ENCODE measurements at places on chromosomes 1 and 21.
A peak's percentile ranks its signal among the peaks of the same experiment; 100 is the strongest.

- H3K4me1 ChIP-seq: peaks cover 4% of the 10 kb centered on the region
- H3K4me3 ChIP-seq: no peak overlapping the region
- no peaks in the 10 kb centered on the region for H3K36me3 ChIP-seq
- H3K27ac ChIP-seq: no peak overlapping the region
- no peak for DNase-seq
- H3K27me3 ChIP-seq: peaks cover 2% of the 10 kb centered on the region
Measured at GRCh38 chr1:20149601-20150325, 10.6 kb downstream of the PLA2G2F start.

DNA sequence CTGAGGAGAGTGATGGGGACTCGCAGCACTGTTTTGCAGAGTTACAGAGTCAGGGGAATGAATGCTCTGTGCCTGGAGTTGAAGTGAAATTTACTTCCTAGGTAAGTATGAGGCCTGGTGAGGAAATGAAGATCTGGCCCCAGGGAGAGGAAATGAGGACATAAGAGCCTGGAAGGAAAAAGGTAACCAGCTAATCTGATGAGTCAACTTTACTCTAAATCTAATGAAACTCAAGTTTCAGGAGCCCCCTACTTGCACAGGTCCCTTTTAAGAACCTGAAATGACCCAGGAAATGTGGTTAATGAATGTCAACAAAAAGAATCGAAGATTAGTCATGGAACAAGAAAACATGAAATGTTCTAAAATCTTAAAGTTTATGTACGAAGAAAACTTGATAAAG, 599.0 kb downstream of the AGBL4 start:
- no peaks in the 10 kb centered on the region for H3K4me1 ChIP-seq
- no peak for DNase-seq
- H3K27me3 ChIP-seq: no peaks in the 10 kb centered on the region
- no peak overlapping the region for H3K4me3 ChIP-seq

- no peak overlapping the region for H3K4me3 ChIP-seq
- no peaks in the 10 kb centered on the region for H3K4me1 ChIP-seq
- H3K27ac ChIP-seq: no peak overlapping the region
- no peaks in the 10 kb centered on the region for H3K27me3 ChIP-seq
- DNase-seq: no peak
Measured at GRCh38 chr1:88134983-88135921, 548.8 kb upstream of the PKN2 start.

DNA sequence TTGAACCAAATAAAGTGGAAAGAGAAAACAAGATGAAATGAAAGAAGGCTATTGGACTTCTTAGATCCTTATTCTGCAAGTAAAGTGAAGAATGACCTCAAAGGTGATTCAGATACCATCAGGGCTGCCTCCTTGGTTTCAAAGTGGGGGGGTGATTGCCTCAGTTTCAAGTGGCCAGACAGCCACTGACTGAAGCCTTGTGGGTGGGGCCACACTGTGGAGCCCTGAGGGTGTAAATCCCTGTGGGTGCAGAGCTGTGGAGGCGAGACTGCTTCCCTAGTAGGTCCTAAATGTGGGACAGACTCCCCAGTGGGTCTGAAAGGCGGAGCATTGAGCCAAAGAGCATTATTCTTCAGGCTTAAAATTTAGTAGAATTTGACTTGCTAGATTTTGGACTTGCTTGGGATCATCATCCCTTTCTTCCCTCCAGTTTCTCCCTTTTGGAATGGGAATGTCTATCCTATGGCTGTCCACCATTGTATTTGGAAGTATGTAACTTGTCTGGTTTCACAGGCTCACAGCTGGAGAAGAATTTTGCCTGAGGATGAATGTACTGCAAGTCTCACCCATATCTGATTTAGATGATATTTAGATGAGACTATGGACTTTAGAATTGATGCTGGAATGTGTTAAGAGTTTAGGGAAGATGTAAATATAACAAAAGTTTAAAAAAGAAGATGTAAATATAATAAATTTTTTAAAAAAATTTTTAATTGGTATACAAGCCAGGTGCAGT, 71.6 kb upstream of the SOX13 start:
- H3K27ac ChIP-seq: no peak overlapping the region
- H3K27me3 ChIP-seq: no peaks in the 10 kb centered on the region
- H3K4me1 ChIP-seq: peaks cover 16% of the 10 kb centered on the region

- no peaks in the 10 kb centered on the region for H3K4me1 ChIP-seq
- H3K4me3 ChIP-seq: no peak overlapping the region
- no peaks in the 10 kb centered on the region for H3K36me3 ChIP-seq
- DNase-seq: no peak
- peaks cover 6% of the 10 kb centered on the region for H3K27me3 ChIP-seq
Measured at GRCh38 chr1:107493111-107493716, 352.4 kb downstream of the NTNG1 start.

- DNase-seq: peak; percentile 54
- no peak overlapping the region for H3K27ac ChIP-seq
- H3K36me3 ChIP-seq: no peaks in the 10 kb centered on the region
- no peak overlapping the region for H3K4me3 ChIP-seq
Measured at GRCh38 chr1:247118946-247119446, 14.8 kb upstream of the ZNF669 start.

DNA sequence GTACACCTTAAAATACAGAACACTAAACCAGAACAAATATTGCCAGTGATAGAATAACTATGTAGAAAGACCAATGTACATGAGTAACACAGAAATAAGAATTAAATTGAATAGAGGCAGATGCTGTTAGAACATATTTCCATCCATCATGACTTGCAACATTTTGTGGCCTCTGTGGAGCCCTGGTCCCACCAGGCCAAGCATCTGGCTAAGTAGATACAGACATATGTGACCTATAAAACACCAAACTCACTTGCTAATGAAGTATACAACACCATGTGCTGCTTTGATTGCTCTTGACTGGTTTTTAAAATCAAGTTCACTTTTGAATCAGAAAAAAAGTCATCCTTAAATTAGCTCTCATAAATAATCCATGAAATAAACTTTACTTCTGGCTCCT, 20.5 kb downstream of the SLC19A2 start:
- H3K36me3 ChIP-seq: no peaks in the 10 kb centered on the region
- peaks cover 1% of the 10 kb centered on the region for H3K27me3 ChIP-seq
- H3K4me1 ChIP-seq: peaks cover 4% of the 10 kb centered on the region
- no peak overlapping the region for H3K27ac ChIP-seq
- H3K4me3 ChIP-seq: no peak overlapping the region

GRCh38 chr1:109277434-109278204, 5.3 kb downstream of the PSRC1 start:
- peaks cover 8% of the 10 kb centered on the region for H3K27me3 ChIP-seq
- H3K27ac ChIP-seq: no peak overlapping the region
- DNase-seq: peak; percentile 81
- no peak overlapping the region for H3K4me3 ChIP-seq

GRCh38 chr1:169236880-169237279, 130.4 kb downstream of the ATP1B1 start:
- no peak overlapping the region for H3K4me3 ChIP-seq
- no peak overlapping the region for H3K27ac ChIP-seq

GRCh38 chr1:64242895-64243756, 39.7 kb downstream of the UBE2U start:
- peaks cover 24% of the 10 kb centered on the region for H3K4me1 ChIP-seq
- H3K4me3 ChIP-seq: no peak overlapping the region
- peak overlapping the region; percentile 58 for H3K27ac ChIP-seq
- H3K36me3 ChIP-seq: no peaks in the 10 kb centered on the region
- DNase-seq: no peak
- H3K27me3 ChIP-seq: no peaks in the 10 kb centered on the region

- H3K27me3 ChIP-seq: peaks cover 4% of the 10 kb centered on the region
- DNase-seq: no peak
- peaks cover 4% of the 10 kb centered on the region for H3K4me1 ChIP-seq
- H3K36me3 ChIP-seq: no peaks in the 10 kb centered on the region
- no peak overlapping the region for H3K27ac ChIP-seq
Measured at GRCh38 chr1:55582084-55582483, 366.9 kb upstream of the USP24 start.

GRCh38 chr1:171075041-171075440, 15.7 kb upstream of the FMO3 start:
- H3K4me3 ChIP-seq: no peak overlapping the region
- no peak for DNase-seq
- no peaks in the 10 kb centered on the region for H3K4me1 ChIP-seq
- H3K27me3 ChIP-seq: no peaks in the 10 kb centered on the region
- H3K36me3 ChIP-seq: no peaks in the 10 kb centered on the region

DNA sequence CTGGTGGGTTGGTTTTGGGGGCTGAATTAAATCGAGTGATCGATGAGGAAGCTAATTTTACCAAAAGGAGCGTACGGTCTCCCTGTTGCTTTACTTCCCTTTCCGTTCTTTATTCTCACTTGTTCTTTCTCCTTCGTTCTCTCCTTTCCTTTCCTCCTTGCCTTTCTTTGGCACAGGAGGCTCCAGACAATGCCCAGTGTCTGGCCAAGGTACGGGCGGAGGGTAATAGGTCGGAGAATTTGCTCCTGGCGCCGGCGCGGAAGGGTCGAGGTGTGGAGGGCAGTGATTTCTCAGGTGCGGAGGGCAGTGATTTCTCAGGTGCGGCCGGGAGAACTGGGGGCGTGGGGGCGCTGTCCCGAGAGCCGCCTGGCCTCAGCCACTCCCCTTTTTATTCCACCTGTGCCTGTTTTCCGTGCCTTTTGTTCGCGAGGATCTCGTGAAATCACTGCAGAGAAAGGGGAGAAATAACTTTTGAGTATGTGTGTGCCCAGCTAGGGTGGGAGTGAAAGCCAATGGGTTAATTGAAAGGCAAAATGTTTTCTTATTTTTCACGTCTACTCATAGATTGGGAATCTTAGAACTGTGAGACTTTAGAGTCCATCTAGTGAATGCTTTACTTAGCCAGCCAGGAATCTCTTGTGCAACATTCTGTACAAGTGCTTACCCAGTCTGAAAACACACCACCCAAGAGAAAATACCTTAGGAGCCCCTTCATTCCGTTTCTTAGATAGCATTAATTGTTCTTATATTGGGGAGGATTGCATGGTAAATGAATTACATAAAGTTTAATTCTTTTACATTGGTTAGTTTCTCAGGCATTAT, 1.3 kb downstream of the FNBP1L start:
- H3K27me3 ChIP-seq: peaks cover 11% of the 10 kb centered on the region
- peak overlapping the region; percentile 100 for H3K4me3 ChIP-seq
- DNase-seq: peak; percentile 28
- H3K27ac ChIP-seq: peak overlapping the region; percentile 90
- peaks cover 48% of the 10 kb centered on the region for H3K4me1 ChIP-seq

GRCh38 chr1:202148391-202148790, 3.9 kb upstream of the ARL8A start:
- DNase-seq: no peak
- H3K4me1 ChIP-seq: peaks cover 7% of the 10 kb centered on the region
- H3K36me3 ChIP-seq: peaks cover 8% of the 10 kb centered on the region
- peaks cover 16% of the 10 kb centered on the region for H3K27me3 ChIP-seq
- no peak overlapping the region for H3K27ac ChIP-seq

DNA sequence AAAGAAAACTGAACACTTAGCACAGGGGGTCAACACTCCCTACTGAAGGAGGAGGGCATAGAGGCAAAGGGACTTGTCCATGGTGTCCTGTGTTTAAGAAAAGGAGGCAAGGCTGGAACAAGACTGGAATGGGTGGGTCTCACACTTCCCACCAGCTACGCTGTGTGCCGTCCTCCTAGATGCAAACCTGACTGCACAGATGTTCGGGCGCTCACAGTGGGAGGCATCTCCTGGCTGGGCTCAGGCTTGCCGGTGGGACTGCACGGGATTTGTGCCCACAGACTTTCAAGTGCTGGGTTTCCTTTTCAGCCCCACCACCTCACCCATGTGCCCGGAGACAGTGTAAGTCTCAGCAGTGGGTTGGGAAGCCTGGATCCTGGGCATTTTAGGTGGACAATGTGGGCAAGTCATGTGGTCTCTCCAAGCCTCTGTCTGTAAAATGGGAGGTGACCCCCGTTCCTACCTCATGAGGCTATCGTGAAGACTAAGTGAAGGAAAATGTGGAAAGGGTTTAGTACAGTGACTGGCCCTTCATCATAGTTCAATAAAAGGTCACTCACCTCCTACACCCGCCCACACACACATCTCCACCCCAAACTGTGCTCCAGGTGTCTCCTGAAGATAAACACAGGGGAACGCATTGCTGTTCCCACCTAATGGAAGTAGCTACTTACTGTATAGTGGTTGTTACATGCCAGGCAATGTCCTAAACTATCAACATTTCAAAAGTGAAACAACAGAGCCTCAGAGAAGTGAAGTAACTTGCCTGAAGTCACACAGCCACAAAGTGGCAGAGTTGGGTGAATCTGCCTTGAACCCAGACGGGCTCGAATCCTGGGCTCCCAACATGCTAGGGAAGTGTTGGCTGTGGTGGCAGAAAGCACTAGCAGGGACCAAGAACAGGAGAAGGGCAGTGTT, 36.0 kb downstream of the ATP1A1 start:
- H3K36me3 ChIP-seq: peaks cover 35% of the 10 kb centered on the region
- H3K4me3 ChIP-seq: no peak overlapping the region
- no peak for DNase-seq
- H3K4me1 ChIP-seq: no peaks in the 10 kb centered on the region
- peaks cover 3% of the 10 kb centered on the region for H3K27me3 ChIP-seq
- H3K27ac ChIP-seq: no peak overlapping the region

DNA sequence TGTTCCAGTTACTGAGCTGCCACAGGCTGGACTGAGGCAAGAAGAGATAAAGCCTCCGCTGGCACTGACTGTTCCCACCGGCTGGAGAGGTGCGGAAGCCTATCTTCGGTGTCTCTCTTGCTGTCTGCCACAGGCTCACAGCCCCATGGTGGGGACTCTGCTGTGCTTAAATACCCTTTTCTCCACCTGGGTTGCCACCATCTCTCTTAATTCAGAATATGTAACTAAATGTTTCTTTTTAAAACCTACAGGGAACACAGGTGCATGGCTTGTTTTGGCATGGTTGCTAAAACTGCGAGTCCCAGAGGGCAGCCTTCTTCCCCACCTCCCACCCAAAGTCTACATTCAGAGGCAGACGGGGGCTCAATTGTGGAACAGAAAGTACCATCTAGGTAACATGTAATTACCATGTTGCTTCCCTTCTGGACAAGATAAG, 8.1 kb upstream of the LBR start:
- H3K27me3 ChIP-seq: peaks cover 1% of the 10 kb centered on the region
- H3K36me3 ChIP-seq: peaks cover 3% of the 10 kb centered on the region
- DNase-seq: no peak
- H3K27ac ChIP-seq: no peak overlapping the region
- H3K4me1 ChIP-seq: no peaks in the 10 kb centered on the region
- no peak overlapping the region for H3K4me3 ChIP-seq

DNA sequence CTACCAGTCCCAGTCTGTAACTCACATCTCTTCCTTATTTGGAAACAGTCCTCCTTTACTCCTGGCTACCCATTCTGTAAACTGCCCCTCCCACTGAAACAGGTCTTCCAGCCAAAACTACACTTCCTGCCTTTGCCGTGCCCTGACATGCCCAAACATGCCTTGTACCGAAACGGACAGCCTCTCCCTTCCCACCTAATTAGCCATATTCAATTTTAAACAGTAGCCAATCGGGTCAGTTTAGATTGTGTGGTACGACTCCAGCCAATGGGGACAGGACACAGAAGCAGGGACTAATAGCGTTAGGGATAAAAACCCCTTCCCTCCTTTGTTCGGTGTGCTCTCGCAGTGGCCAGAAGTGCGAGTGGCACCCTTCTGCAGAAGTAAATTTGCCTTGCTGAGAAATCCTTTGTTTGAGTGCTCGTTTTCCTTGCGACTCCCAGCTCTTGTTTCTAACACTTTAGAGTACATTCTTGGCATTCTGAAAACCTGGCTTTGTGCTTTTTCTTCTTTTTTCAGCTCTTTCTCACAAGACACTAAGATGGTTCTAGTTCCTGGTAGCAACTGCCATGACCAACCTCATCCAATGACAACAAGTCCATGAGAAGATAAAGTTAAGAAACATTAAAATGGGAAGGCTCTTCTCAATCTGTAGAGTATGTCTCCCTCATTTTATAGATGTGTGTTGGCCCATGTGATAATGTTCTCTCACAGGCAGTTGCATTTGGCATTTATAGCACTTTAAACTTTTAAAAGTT, 325.1 kb upstream of the GREM2 start:
- H3K27ac ChIP-seq: no peak overlapping the region
- no peaks in the 10 kb centered on the region for H3K4me1 ChIP-seq
- H3K27me3 ChIP-seq: peaks cover 1% of the 10 kb centered on the region
- no peak for DNase-seq
- H3K4me3 ChIP-seq: no peak overlapping the region
- H3K36me3 ChIP-seq: no peaks in the 10 kb centered on the region
